ENCODE measurements at places on chromosomes 3 and 15.

DNA sequence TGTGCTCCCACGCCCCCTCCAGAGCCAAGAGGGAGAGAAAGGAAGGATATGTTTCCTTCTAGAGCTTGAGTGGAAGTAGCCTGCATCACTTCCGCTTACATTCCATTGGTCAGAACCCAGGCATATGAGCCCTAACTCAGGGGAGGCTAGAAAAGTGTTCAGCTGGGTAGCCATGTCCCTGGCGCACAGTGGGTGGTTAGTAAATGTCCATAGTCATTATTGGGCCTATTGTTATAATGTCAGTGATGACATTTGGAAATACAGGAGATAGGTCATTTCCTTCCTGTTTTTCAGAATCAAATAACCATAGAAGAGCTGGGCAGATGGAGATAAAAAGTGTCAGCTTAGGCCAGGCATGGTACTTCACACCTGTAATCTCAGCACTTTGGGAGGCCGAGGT is 27.3 kb downstream of the CD276 start:
- no peak for DNase-seq

DNA sequence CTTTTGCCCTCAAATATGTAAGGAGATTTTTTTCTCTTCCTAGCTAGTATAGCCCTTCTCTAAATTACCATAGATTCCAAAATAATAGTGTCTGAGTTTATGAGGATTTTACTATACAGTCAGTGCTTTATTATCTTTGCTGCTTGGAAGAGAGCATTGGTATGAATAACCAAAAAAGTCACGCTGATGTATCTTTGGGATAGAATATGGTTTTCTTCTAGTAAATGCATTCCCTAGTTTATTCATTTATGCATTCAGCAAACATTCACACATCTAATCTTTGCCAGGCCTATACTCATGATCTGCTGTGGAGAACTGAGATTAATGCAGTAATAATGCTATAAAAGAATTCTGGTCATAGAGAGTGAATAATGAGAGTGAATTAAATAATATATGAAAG is 225.3 kb upstream of the GOLGA6L4 start:
- no peak for DNase-seq

- DNase-seq: no peak
Observed at GRCh38 chr15:79064496-79064895, 26.1 kb downstream of the RASGRF1 start.

GRCh38 chr3:120052677-120053076 is 41.6 kb downstream of the GSK3B start:
- no peak for DNase-seq

- no peak for DNase-seq
Observed at GRCh38 chr15:41882689-41883483, 11.0 kb downstream of the SPTBN5 start.

GRCh38 chr3:188633206-188633605 is 479.2 kb downstream of the LPP start:
- no peak for DNase-seq

DNA sequence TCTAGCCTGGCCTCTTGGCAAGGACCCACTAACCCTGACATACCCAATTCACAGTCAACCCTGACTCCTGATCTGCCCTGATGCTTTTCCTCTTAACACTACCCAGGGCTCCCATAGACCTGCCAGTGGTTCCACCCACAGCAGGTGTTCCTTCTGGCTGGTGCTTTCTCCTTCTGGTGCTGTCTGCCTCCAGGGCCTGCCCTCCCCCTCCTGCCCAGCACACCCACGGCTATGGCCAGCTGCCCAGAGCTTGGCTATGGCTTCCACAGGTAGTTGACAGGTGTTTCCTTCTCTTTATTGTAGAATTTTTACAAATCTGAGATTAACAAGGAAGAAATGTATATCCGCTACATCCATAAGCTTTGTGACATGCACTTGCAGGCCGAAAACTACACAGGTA is 46.5 kb upstream of the MANF start:
- DNase-seq: no peak

GRCh38 chr3:187963003-187963676 is 190.8 kb upstream of the LPP start:
- no peak for DNase-seq

DNA sequence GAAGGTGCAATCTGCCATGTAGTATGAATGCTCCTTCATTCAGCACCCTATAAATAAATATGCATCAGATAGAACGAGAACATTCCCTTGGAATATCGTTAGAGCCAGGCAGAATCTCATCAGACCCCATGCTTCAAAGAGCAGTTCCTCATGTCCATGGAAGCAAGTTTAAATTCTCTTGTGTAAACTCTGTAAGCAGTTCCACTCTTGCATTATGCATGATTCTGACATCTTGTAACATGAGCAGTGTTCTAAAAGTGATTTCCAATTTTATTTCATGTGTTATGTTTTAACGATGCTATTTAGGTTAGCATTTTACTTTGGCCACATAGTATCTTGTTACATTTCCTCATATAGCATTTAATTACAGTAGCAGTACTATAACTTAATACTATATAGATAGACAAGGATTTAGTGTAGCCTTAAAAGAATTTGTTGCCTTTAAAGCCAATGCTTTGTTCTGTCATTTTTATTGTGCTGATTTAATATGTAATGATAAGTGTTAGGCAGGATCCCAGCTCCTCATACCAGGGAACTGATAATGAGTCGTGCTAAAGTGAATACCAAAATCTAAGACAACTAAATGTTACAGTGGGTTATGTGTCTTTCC is 161.2 kb upstream of the NECTIN3 start:
- DNase-seq: no peak

Measured in K562 (cell line).